ENCODE measurements at places on chromosomes 5 and 9.
A peak's percentile ranks its signal among the peaks of the same experiment; 100 is the strongest.

- peak; percentile 53 for DNase-seq
Measured at GRCh38 chr5:54902791-54903473, 82.5 kb downstream of the ESM1 start.

- no peak for DNase-seq
Measured at GRCh38 chr5:98839469-98840383, 66.3 kb downstream of the RGMB start.

DNA sequence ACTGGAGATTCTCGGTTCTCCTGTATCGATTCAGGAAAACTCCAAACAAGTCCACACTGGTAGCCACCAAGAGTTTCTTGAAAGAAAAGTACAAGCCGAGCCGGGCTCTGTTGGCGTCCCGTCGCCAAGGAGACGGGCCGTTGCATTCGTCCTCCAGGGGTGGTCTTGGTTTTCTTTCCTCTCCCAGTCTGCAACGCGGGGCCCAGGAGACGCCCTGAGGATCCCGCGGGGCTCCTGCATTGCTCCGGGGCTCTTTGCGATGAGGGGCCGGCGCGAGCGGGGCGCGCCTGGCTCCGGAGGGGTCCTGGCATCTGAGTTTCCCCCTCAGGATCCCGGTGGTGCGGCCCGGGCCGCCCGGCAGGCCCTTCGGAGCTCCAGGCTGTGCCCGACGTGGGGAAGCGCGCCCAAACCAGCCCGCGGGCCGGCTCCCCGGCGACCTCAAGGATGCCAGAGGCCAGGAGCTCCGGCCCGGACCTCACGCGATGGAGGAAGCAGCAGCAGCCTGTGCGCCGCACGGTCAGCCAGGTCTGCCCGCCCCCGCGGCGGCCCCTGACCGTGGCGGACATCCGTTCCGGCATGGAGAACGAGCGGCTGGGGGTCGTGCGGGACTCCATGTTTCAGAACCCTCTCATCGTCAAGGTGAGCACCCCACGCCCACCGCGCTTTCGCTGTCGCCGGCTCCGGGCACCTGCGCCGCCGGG is at the start of gene CFAP77:
Gene CFAP77 (plus strand): TSS at position 384 of the 701 bp plus-strand sequence. CDS start 61 bp downstream, at position 445.
- DNase-seq: no peak

GRCh38 chr5:78574731-78575161 is 73.8 kb downstream of the LHFPL2 start:
- DNase-seq: no peak

- peak; percentile 33 for DNase-seq
Measured at GRCh38 chr9:132268725-132269352, 85.9 kb downstream of the SETX start.

DNA sequence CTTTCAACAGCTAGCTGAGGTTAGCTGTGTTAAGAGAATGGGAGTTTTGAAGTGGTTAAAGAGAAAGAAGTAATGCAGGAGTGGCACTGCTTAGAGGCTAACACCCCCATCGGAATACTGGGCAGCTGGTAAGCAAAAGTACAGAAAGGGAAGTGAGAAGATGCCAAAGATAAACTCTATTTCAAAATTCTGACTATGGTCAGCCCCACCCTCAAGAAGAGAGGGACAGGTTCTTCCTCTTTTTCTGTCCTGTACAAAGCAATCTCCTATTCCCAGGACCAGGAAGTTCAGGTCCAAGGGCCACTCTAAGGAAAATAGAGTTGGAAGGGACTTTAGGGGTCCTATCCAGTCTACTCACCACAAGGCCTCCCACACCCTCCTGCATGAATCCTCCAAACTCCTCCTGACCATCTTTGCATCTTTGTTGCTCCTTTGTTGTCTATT is 45.9 kb upstream of the JAK2 start:
- DNase-seq: no peak

- DNase-seq: no peak
Measured at GRCh38 chr5:151870820-151871219, 53.8 kb downstream of the GLRA1 start.

- peak; percentile 18 for DNase-seq
Measured at GRCh38 chr5:175895686-175896102, 24.3 kb downstream of the CPLX2 start.

- DNase-seq: no peak
Measured at GRCh38 chr5:143004361-143005145, 234.4 kb downstream of the ARHGAP26 start.

DNA sequence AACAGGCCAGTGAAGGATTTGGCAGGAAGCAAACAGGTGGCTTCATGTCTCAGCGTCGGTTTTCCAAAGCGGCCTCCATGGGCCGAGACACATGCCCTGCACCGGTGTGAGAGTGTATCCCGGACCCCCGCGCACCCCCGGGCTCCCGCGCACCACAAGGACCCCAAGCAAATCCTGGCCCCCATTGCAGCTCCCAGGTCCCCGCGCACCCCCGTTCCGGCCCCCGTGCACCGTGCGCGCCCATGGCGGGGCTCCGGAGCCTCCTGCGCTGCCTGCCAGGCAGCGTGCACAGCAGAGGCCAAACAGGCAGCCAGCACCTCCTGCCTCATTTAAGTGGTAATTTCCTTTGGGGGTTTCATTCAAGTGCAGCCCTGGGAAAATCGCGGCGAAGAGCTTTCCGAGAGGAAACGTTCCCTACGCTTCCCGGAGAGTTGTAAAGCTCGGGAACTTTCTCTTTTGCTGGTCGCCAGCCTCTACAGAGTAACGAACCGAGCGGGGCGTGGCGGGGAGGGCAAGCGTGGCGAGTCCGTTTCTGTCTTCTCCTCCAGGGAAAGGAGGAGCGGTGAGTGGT is 145.5 kb upstream of the SLC24A2 start:
- DNase-seq: no peak

GRCh38 chr9:74663439-74663838 is 166.3 kb downstream of the RORB start:
- no peak for DNase-seq

DNA sequence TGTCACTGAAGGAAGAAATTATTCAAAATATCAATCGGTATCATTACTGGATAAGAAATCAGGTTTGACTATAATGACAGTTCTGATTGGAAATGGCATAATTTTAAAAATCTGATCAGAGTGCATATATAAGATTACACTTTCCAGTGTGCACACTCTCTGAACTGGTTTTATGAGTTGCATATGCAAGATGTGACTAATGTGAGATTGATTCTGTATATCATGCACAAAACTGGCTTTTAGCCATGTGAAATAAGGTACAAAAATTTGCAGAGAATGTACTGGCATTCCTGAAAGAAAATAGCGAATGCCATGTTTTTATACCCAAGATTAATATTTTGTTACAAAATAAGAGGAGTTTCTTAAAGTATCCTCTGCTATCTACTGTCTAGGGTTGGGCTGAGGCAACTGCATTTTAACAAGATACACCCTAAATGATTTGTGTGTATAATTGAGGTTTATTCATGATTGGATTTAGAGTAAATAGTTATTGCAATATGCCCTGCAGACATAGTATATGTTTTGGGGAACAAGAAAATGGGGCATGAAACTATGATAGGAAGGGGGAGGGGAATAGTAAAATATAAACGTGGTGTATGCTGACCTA is 70.7 kb downstream of the LNPEP start:
- DNase-seq: no peak

GRCh38 chr5:64637837-64638443 is 52.4 kb upstream of the SHISAL2B start:
- DNase-seq: no peak

DNA sequence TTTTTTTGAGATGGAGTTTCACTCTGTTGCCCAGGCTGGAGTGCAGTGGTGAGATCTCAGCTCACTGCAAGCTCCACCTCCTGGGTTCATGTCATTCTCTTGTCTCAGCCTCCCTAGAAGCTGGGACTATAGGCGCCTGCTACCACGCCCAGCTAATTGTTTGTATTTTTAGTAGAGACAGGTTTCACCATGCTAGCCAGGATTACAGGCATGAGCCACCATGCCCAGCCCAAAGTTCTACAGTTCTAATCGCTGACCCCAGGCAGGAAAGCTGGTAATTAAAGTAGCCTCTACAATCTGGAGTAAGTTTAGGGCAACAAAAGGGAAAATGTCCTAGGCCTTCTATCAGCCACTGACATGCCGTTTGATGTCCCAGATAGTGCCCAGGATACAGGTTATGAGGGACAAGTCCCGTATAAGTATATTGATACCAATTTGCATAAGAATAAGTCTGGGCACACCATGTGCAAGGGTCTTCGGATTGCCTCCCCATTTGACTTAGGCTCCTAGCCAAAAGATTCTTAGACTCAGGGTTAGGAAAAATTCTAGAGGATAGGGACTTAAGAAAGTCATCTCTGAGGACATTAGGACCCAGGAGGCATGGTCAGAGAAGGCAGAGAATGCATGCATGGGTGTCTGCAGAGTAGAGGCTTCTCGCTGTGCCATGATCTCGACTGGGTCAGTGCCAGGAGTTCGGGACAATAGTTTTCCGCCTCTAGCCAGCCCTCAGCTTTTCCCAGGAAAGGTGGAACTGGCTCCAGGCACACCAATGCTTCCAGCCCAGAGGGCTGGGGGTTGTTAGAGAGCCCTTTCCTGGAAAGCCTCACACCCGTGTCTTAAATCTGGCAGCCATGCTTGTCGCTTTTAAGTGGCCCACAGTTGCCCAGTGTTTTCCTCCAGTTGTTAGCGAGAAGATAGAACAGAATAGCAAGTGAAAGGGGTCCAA is 1111.1 kb downstream of the TAF11L14 start:
- DNase-seq: no peak

- no peak for DNase-seq
Measured at GRCh38 chr5:56827049-56827448, 11.7 kb downstream of the MAP3K1 start.

DNA sequence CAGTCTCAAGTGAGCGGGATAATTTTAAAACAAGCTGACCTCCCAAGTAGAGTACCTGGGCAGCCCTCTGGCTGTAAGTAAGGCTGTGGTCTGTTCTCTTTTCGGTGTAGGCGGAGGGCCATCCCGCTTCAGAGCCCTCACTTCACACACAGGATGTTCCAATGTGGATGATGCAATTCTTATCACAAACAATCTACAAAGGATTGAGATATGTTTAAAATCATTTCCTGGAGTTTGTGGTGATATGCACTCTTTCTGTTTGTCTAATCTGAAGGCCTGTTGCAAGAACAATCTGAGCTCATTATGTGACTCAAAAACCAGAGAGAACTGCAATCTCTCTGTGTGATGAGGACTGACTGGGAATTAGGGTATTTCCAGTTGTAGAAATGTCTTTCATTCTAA is 42.5 kb downstream of the ITGA2 start:
- no peak for DNase-seq

DNA sequence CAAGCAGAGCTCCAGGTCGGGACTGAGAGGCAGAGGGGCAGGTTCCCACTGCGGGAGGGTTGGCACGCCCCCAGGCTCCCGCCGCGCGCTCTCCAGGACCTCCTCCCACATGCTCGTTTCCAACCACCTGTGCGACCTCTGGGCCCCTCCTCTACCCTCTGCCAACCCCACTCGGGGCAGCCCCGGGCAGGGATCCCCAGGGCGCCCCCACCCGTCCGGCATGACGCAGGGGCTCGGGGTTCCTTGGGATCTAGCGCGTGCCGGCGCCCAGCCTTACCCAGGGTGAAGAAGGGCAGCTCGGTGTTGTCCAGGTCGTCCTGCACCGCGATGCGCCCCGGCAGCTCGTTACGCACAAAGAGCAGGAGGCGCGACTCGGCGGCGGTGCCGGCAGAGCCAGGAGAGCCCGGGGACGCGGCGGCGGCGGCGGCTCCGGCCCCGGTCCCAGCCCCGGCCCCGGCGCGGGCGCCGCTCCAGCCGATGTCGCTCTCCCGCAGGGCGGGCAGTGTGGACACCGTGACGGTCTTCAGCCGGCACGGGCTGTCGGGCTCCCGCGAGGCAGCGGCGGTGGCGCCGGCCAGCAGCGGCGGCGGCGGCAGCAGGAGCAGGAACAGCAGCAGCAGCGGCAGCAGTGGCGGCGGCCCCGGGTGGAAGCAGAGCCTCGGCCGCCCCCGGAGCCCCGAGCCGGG is 494 bp downstream of the ASTN2 start:
- DNase-seq: no peak

DNA sequence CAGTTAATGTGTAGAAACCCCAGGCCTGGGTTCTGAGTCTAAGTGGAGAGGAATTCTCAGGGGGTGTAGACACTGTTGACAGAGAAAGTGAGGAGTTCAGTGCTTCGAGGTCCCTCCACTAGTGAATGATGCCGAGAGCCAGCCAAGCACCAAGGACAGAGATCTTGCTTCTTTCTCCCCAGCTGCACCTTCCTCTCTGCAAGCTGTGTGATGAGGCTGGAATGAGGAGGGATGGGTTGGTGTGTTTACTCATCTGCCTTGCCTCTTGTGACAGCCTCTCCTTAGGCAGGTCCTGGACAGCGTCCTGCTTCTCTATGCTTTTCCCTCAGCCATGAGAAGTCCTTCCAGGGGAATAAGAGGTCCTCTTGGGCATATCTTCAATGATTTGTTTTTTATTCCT is 35.3 kb downstream of the HNRNPH1 start:
- DNase-seq: no peak

DNA sequence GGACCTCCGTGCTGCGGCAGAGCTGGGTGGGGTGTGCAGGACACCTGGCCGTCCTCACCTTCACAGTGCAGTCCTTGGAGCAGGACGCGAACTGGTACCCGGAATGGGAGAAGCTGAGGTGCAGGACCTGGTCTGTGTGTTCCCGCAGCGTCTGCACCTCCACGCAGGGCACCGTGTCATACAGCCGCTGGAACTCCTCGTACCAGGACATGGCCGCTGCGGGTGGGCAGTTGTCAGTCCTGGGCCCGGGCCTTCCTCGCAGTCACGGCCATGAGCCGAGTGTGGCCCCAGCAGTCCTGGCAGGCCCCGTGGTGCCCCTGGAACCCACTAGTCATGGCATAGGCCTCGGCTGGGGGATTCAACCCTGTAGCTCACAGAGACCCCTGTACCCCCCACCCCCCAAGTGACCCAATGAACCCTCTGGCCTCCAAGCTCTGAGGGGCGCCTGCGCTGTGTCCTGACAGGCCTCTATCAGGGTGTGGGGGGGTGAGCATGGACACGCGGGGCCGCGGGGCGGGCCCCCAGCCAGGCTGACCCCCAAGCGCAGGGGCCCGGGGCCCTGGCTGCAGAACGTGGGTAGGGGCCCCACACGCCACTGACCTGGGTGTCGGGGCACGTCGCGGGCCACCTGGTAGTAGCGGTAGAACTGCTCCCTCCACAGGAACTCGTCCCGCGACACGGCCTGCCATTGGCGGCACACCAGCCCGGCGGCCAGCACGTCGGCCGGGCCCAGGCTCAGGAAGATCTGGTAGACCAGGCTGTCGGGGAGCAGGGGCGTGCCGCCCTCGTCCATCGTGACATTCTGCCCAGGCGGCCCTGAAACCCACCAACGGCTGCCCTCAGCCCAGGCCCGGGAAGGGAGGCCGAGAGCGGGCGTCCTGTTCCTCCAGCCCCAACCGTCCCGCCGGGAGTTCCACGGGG is 987 bp downstream of the FBXW5 start:
- DNase-seq: no peak

GRCh38 chr9:130053504-130054324 is at the start of gene GPR107:
TSS of gene GPR107 (plus strand) at chr9:130053906. CDS start at chr9:130053933, 27 bp downstream.
- peak; percentile 76 for DNase-seq

DNA sequence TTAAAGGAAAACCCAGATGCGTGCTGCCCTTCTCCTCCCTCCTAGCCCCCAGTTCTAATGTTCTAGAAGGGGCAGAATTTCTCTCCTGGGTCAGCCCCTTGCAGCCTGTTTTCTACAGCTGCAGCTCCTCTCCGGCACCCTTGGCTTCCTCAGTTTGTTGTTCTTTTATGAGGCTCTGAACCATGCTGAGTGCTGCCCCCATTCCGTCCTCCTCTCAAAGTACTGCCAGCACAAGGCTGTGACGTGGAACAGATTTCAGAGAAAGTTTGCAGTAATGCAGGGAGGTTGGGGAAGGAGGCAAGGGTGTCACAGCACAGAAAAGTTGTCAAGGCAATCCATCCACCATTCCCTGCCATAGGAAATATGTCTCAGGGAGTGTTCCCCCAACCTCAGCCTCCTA is 63.3 kb downstream of the RGS3 start:
- DNase-seq: no peak

GRCh38 chr9:1938135-1938534 is 77.0 kb upstream of the SMARCA2 start:
- DNase-seq: no peak

Measured in stimulated activated CD8-positive, alpha-beta memory T cell treated with anti-CD3 and anti-CD28 coated beads, Interleukin-15, amount 100 ng/mL, for 48 hours (primary cell).